Naive thymus-derived CD8-positive, alpha-beta T cell (primary cell): ENCODE measurements at places on chromosomes 1 and 21.

GRCh38 chr1:172637522-172637921 lies 21.4 kb upstream of the FASLG start:
- DNase-seq: no peak
- no peaks in the 10 kb centered on the region for H3K27me3 ChIP-seq
- H3K4me1 ChIP-seq: peaks cover 18% of the 10 kb centered on the region
- H3K27ac ChIP-seq: no peak overlapping the region
- H3K36me3 ChIP-seq: no peaks in the 10 kb centered on the region

DNA sequence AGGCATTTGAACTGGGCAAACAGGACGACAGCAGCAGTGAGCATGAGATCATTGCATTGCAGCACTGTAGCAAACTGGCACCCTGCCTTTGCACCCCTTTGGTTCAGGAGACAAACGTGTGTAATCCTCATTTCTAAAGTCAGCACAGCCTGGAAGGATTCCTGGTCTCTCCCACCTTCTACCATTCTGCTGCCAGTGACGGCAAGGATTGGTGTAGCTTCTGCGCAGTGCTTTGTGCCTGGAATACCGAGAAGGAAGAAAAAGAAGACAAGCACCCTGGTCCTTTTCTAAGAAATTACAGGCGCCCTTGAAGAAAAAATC lies 805.3 kb downstream of the USP25 start:
- H3K4me1 ChIP-seq: no peaks in the 10 kb centered on the region
- H3K27ac ChIP-seq: no peak overlapping the region
- H3K27me3 ChIP-seq: no peaks in the 10 kb centered on the region

- H3K27ac ChIP-seq: no peak overlapping the region
- peaks cover 31% of the 10 kb centered on the region for H3K4me1 ChIP-seq
- no peaks in the 10 kb centered on the region for H3K36me3 ChIP-seq
- H3K4me3 ChIP-seq: no peak overlapping the region
- H3K27me3 ChIP-seq: peaks cover 2% of the 10 kb centered on the region
These were observed 27.7 kb downstream of the TEX35 start for GRCh38 chr1:178540646-178541045.

DNA sequence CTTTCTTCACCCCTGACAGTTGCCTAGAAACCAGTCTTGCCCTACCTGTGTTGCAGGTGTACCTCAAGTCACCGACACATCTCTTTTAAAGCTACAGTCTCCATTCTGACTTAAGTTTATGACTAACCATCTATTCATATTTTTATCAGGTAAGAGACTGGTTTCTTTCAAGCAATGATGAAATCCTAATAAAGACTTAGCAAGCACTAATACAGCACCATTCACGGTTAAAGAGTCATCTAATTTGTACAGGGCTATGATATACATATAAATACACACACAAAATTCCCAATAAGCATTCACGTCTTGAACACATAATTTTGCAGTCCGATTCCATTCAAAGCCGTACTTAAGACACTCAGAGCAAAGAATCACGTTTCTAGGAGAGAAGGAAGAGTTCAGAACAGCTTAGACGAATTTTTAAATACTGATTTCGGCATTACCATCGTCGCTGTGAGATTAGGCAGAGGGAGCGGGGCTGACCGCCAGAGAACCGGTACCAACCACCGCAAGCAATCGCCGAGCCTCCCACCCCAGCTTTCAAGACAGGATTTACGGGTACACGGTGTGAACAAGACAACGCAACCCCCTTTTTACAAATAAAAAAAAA lies 943 bp downstream of the ERRFI1 start:
- peaks cover 11% of the 10 kb centered on the region for H3K4me1 ChIP-seq
- DNase-seq: peak; percentile 0
- peaks cover 18% of the 10 kb centered on the region for H3K27me3 ChIP-seq
- no peaks in the 10 kb centered on the region for H3K36me3 ChIP-seq

DNA sequence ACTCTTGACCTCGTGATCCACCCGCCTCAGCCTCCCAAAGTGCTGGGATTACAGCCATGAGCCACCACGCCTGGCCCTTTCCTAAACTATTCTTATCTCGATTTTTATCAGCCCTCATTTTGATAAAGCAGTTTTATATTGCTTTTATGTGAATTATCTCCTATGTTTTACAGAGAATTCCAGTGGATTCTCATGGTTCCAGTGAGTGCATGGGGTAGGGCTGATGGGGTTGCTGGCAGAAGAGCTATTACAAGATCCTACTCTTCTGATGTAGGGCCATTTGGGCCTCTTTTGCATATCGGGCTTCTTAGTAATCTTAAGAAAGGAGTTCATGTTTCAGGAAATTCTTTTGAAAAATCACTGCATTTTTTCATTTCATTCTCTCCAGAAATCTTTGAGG lies 187.6 kb downstream of the PBX1 start:
- H3K4me1 ChIP-seq: no peaks in the 10 kb centered on the region
- H3K4me3 ChIP-seq: no peak overlapping the region
- no peaks in the 10 kb centered on the region for H3K36me3 ChIP-seq
- H3K27ac ChIP-seq: no peak overlapping the region
- H3K27me3 ChIP-seq: no peaks in the 10 kb centered on the region

DNA sequence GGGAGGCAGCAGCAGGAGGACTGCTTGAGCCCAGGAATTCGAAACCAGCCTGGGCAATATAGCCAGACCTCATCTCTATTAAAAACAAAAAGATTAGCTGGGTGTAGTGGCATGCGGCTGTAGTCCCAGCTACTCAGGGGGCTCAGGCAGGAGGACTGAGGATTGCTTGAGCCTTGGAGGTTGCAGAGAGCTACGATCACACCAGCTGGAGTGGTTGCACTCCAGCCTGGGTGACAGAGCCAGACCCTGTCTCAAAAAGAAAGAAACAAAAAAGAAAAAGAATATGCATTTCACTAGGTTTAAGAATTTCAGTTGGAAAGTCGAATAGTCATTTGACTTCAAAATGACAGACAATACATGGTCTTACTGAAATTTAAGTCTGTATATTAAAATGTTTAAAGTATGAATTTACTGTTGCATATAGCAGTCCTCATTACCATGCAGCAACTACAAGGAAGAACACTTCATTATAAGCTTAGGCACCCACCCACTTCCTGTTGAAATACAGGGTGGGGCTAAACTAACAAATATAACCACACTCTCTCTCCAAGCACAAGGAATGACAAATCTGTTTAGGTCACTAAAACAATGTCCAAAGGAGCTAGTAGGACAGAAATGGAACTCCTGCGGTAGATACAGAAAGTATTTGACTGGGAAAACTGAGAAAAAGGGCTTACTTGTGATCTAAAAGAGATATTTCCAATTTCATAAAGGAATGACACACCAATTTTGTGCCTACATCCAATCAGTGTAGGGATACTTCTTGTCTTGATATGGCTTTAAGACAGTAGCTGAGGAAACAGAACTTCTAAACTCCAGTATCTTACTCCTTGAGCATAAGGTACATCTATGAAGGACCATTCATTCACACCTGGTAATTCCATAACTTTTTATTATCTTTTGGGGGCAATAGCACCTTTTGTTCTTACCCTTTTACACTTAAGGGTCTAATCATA lies 44.1 kb downstream of the GPR3 start:
- H3K27ac ChIP-seq: peak overlapping the region; percentile 61
- peaks cover 13% of the 10 kb centered on the region for H3K36me3 ChIP-seq
- H3K4me3 ChIP-seq: peak overlapping the region; percentile 71
- H3K27me3 ChIP-seq: no peaks in the 10 kb centered on the region
- DNase-seq: no peak
- peaks cover 69% of the 10 kb centered on the region for H3K4me1 ChIP-seq

GRCh38 chr1:171126504-171126903 lies 35.8 kb downstream of the FMO3 start:
- no peak for DNase-seq
- peaks cover 10% of the 10 kb centered on the region for H3K27me3 ChIP-seq
- H3K36me3 ChIP-seq: no peaks in the 10 kb centered on the region
- no peak overlapping the region for H3K4me3 ChIP-seq
- no peaks in the 10 kb centered on the region for H3K4me1 ChIP-seq
- no peak overlapping the region for H3K27ac ChIP-seq

DNA sequence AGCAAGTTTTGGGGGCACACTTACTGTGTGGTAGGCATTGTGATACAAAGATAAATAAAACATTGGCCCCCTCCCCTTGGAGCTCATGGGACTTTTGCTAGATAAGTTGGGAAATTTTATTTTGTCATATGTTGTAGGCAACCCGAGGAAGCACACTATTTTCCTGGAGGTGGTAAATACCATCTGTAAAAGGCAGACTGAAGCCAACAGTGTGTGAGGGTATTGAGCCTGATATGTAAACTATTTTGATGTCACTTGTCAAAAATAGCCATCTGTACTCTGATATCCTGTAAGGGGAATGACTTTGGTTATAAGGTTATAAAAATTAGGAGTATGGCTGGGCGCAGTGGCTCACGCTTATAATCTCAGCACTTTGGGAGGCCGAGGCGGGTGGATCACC lies 30.6 kb downstream of the VANGL2 start:
- no peak overlapping the region for H3K4me3 ChIP-seq
- H3K36me3 ChIP-seq: peaks cover 9% of the 10 kb centered on the region
- no peak for DNase-seq
- peak overlapping the region; percentile 88 for H3K27ac ChIP-seq
- peaks cover 68% of the 10 kb centered on the region for H3K4me1 ChIP-seq

GRCh38 chr1:58143972-58144697 lies 402.4 kb downstream of the OMA1 start:
- no peaks in the 10 kb centered on the region for H3K27me3 ChIP-seq
- no peaks in the 10 kb centered on the region for H3K36me3 ChIP-seq
- no peak overlapping the region for H3K27ac ChIP-seq
- DNase-seq: no peak

GRCh38 chr21:38959692-38960061 lies 153.9 kb downstream of the ETS2 start:
- H3K27ac ChIP-seq: no peak overlapping the region
- H3K36me3 ChIP-seq: peaks cover 4% of the 10 kb centered on the region
- no peaks in the 10 kb centered on the region for H3K27me3 ChIP-seq
- DNase-seq: no peak

- no peak overlapping the region for H3K4me3 ChIP-seq
- no peak for DNase-seq
- no peaks in the 10 kb centered on the region for H3K4me1 ChIP-seq
These were observed 22.7 kb upstream of the HIVEP3 start for GRCh38 chr1:41941381-41941780.

- peaks cover 5% of the 10 kb centered on the region for H3K36me3 ChIP-seq
- peak overlapping the region; percentile 98 for H3K27ac ChIP-seq
- peaks cover 16% of the 10 kb centered on the region for H3K4me1 ChIP-seq
- no peak for DNase-seq
These were observed 1.6 kb downstream of the TP53BP2 start for GRCh38 chr1:223843934-223844786.

DNA sequence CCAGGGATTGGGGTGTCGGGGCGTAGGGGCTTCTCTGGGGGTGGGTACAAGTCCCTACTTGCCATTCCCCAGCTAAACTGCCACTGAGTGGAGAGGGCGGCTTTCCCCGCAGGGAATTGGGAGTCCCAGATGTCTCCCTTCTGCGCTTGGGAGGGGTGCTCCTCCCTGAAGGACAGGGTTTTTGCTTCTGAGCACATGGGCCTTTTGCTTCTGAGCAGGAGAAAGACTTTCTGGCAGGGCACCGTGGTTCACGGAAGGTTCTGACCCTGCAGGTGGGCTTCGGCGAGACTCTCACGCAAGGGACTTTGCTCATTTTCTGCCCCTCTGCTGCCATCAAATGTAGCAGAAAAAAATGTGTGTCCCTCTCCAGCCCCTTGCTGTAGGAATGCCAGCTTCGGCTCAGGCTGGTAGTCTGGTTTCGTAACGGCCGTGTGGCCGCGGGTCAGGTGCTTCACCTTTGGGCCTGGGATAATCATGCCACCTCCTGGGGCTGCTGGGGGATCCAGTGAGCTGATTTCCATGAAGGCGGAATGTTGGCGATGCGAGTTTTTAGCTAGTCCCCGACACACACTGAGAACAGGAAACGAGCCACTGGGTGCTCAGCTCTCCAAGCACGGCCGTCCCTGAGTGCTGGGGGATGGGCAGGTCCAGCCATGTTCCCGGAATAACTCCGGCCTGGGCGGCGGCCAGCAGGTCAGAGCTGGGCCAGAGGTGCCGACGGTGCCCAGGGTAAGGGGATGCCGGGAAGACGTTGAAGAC lies 364.0 kb downstream of the CAMTA1 start:
- no peak overlapping the region for H3K4me3 ChIP-seq
- no peaks in the 10 kb centered on the region for H3K36me3 ChIP-seq
- no peaks in the 10 kb centered on the region for H3K27me3 ChIP-seq
- no peak for DNase-seq

DNA sequence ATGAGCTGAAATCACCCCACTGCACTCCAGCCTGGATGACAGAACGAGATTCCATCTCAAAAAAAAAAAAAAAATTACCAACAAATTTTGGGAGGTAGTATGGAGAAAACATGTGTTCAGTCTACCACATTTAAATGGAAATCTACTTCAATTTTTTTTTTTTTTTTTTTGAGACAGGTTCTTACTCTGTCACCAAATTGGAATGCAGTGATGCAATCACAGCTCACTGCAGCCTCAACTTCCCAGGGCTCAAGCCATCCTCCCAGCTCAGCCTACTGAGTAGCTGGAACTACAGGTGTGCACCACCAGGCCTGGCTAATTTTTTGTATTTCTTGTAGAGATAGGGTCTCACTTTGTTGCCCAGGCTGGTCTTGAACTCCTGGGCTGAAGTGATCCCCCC lies 82.1 kb downstream of the GFI1 start:
- no peak for DNase-seq
- peaks cover 6% of the 10 kb centered on the region for H3K36me3 ChIP-seq
- H3K4me3 ChIP-seq: no peak overlapping the region
- no peaks in the 10 kb centered on the region for H3K27me3 ChIP-seq

DNA sequence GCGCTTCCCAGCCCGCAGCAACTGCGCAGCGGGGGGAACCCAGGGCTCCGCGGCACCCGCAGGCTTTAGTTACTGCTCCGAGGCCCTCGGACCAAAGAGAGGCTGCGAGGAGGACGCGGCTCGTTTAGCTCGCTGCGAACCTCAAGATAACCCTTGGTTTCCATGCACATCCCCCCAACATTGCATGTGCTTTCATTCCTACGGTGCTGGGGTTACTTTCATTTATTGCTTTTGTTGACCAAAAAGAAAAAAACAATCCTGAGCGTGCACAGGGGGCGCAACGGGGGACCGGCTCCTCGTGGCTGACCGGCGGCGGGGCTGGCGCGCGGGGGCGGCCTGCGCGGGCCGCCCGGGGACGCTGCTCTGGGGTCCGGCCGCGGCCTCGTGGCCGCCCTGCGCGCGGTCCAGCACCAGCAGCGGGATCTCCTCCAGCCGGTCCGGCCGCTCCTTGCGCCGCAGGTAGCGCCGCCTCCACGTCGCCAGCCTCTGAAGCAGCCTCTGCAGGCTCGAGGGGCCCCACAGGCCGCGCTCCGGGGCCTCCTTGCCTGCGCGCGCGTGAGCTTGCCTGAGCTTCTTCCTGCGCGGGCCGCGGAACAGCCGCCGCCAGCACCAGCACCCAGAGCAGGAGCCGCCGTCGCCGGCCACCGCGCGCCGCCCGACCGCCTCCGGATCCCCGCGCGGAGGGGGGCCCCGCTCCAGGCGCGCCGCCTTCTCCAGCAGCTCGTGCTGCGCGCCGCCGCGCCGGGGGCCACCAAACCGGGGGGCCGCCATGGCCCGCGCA lies 77.4 kb downstream of the DESI2 start:
- no peak overlapping the region for H3K27ac ChIP-seq
- peak overlapping the region; percentile 91 for H3K4me3 ChIP-seq
- peaks cover 4% of the 10 kb centered on the region for H3K4me1 ChIP-seq
- no peaks in the 10 kb centered on the region for H3K27me3 ChIP-seq
- DNase-seq: no peak
